Naive thymus-derived CD8-positive, alpha-beta T cell (primary cell): ENCODE measurements at places on chromosomes 7 and 10. TPM values are rescaled to one million over a fixed set of nuclear protein-coding genes. Genes with fewer than 3 reads are reported as not detected.

The NPSR1 gene
- polyA plus RNA-seq: not detected

The CACNB2 gene
- 0.13 TPM for polyA plus RNA-seq

The ZNF800 gene
- 55.0 TPM for polyA plus RNA-seq

The PITX3 gene
- polyA plus RNA-seq: not detected

The CHN2 gene
- 0.90 TPM for polyA plus RNA-seq

The EEPD1 gene
- 5.1 TPM for polyA plus RNA-seq

The EN2 gene
- not detected for polyA plus RNA-seq

The FBXL13 gene
- polyA plus RNA-seq: 0.85 TPM

The FOXI2 gene
- polyA plus RNA-seq: not detected

The ACTL6B gene
- polyA plus RNA-seq: not detected

The MSS51 gene
- polyA plus RNA-seq: 0.07 TPM

The GIMAP6 gene
- 121 TPM for polyA plus RNA-seq

The FBXL15 gene
- polyA plus RNA-seq: 26.8 TPM

The TUBB8 gene
- polyA plus RNA-seq: not detected

The MRPS33 gene
- polyA plus RNA-seq: 100 TPM

The OR2A2 gene
- not detected for polyA plus RNA-seq

The ABCC2 gene
- 0.50 TPM for polyA plus RNA-seq

The ATOH7 gene
- polyA plus RNA-seq: not detected

The VSTM4 gene
- not detected for polyA plus RNA-seq

The LEP gene
- not detected for polyA plus RNA-seq

The NME8 gene
- not detected for polyA plus RNA-seq

The DNAJC12 gene
- 0.30 TPM for polyA plus RNA-seq

The SORCS3 gene
- 0.19 TPM for polyA plus RNA-seq

The NKX1-2 gene
- polyA plus RNA-seq: not detected

The ITGB8 gene
- not detected for polyA plus RNA-seq

The ZNF365 gene
- 2.9 TPM for polyA plus RNA-seq

The ANXA8 gene
- not detected for polyA plus RNA-seq

The MUC12 gene
- not detected for polyA plus RNA-seq

The TUBAL3 gene
- not detected for polyA plus RNA-seq

The SYCE1 gene
- 0.59 TPM for polyA plus RNA-seq

The LDB1 gene
- polyA plus RNA-seq: 29.2 TPM

The MKX gene
- polyA plus RNA-seq: not detected
